Activated CD4-positive, alpha-beta T cell treated with anti-CD3 and anti-CD28 coated beads, Interleukin-2, amount 10 ng/mL, durations not matched to agents 7 days and 5 days (primary cell): ENCODE measurements at places on chromosomes 1 and 21. TPM values are rescaled to one million over a fixed set of nuclear protein-coding genes. Genes with fewer than 3 reads are reported as not detected.

PLD5 gene
- not detected for total RNA-seq

TRIM67 gene
- total RNA-seq: not detected

NTMT2 gene
- total RNA-seq: not detected

ATAD3B gene
- 34.6 TPM for total RNA-seq

TMEM52 gene
- total RNA-seq: not detected

ANGPTL3 gene
- not detected for total RNA-seq

PGLYRP3 gene
- total RNA-seq: not detected

CR1 gene
- 0.25 TPM for total RNA-seq

DNA sequence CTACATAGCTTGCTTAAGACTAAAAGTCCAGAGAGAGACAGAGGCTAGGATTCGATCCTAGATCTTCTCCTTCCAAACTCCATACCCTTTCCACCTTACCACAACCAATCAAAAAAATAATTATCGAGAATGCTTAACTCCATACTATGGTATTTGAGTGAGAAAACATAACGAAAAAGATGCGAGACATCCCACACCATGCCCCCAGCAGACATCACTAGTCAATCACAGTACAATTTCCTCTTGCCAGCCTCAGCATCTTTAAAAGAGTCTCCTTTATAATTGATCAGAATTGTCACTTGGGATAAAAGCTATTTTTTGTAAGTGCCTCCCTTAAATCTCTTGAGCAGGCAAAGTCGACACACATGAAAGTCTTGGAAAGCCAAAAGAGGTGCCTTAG, 875 bp downstream of the NCF2 start:
- H3K27ac ChIP-seq: peak overlapping the region; percentile 93
- H3K4me3 ChIP-seq: peak overlapping the region; percentile 71
- DNase-seq: no peak
- peaks cover 11% of the 10 kb centered on the region for H3K36me3 ChIP-seq
- H3K4me1 ChIP-seq: peaks cover 52% of the 10 kb centered on the region
- H3K27me3 ChIP-seq: peaks cover 5% of the 10 kb centered on the region

DNA sequence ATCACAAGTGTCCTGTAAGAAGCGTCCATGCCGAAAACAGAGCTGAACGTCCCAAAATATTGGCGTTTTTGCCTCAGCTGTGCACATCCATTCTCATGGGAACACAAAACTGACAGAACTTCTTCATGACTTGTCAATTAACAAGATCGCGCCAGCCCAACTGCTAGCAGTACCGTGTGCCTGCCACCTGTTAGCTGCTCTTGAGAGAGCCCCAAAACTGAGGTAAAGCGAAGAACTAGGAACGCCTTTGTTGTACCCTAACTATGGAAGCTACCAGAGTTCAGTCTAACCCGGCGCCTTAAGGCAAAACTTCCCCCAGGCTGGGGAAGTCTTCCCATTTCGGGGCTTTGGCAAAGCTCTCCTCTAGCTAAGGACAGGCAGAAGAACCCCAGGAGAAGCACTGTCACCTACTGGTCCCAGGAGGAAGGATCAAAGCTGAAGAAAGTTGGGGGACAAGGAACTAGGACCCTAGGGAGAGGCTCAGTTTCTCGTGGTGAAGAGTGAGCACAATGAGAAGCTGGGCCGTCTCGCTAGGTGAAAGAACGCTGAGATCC, 719 bp downstream of the EYA3 start:
- H3K36me3 ChIP-seq: peaks cover 3% of the 10 kb centered on the region
- H3K27ac ChIP-seq: peak overlapping the region; percentile 96
- peak; percentile 50 for DNase-seq

GRCh38 chr1:109388884-109389637, 8.7 kb downstream of the SORT1 start:
- no peak overlapping the region for H3K4me3 ChIP-seq
- DNase-seq: no peak
- peaks cover 14% of the 10 kb centered on the region for H3K4me1 ChIP-seq
- H3K36me3 ChIP-seq: no peaks in the 10 kb centered on the region

GRCh38 chr1:64135462-64136223, 67.8 kb upstream of the UBE2U start:
- H3K27ac ChIP-seq: no peak overlapping the region
- no peaks in the 10 kb centered on the region for H3K36me3 ChIP-seq
- no peak for DNase-seq
- H3K4me3 ChIP-seq: no peak overlapping the region

DNA sequence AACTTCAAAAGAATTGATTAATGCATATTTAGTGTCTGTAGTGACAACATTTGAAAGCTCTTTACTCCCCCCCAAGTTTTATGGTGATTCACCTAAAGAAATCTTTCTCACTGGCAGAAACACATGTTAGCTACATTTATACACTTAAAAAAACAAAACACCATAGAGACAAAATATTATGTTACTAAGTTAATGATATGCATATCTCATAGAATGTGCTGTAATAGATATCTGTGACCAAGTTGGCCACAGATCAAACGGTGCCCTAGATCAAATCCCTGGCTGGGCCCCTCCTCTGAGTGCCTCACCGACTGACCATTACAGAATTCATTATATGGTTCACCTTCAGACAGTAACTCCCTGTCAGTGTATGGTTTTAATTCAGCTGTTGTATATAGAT, 322.1 kb upstream of the LYPLAL1 start:
- no peaks in the 10 kb centered on the region for H3K36me3 ChIP-seq
- no peak overlapping the region for H3K27ac ChIP-seq
- no peaks in the 10 kb centered on the region for H3K27me3 ChIP-seq
- no peaks in the 10 kb centered on the region for H3K4me1 ChIP-seq
- no peak overlapping the region for H3K4me3 ChIP-seq

- no peak overlapping the region for H3K27ac ChIP-seq
- H3K4me3 ChIP-seq: no peak overlapping the region
- no peaks in the 10 kb centered on the region for H3K4me1 ChIP-seq
- H3K27me3 ChIP-seq: peaks cover 8% of the 10 kb centered on the region
Measured at GRCh38 chr1:228198977-228199590, 8.8 kb upstream of the OBSCN start.

DNA sequence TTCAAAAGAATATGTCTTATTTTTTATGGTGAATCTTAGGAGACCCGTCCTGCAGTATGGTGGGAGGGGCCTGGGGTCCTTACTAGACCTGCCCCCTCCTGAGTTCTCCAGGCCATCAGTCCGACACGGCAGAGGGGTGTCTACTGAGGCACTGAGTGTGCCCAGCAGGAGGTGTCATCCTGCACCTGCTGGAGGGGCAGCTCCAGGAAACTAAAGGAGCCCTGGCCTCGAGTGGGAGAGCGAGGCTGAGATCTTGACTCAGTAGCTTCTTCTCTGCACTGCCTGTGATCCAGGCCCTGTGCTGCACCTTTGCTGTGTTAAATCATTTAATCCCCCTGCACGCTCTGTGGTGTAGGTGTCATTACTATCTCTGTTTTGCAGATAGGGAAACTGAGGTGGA, 587.7 kb downstream of the PTPRU start:
- DNase-seq: no peak
- H3K27ac ChIP-seq: no peak overlapping the region
- peaks cover 7% of the 10 kb centered on the region for H3K27me3 ChIP-seq
- H3K4me3 ChIP-seq: no peak overlapping the region
- no peaks in the 10 kb centered on the region for H3K4me1 ChIP-seq
- H3K36me3 ChIP-seq: no peaks in the 10 kb centered on the region

DNA sequence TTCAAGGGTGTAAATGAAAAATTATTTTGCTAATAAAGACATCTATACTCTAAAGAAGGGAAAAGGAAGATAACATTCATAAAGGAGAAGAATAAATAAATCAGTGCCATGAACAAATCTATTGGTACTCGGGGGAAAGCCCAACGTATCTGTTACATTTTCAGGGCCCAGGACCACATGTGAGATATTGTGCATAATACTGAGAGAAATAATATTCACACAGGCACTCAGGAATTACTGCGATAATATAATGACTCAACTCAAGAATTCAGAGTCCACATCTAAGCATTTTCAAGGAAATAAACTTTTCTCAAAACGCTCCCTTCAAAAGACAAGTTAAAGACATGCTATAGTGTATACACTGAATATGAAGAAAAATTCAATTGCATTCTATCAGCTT, 108.8 kb downstream of the SMYD2 start:
- H3K36me3 ChIP-seq: no peaks in the 10 kb centered on the region
- no peaks in the 10 kb centered on the region for H3K27me3 ChIP-seq
- H3K4me1 ChIP-seq: peaks cover 4% of the 10 kb centered on the region
- no peak overlapping the region for H3K27ac ChIP-seq
- H3K4me3 ChIP-seq: no peak overlapping the region
- DNase-seq: no peak

- H3K4me1 ChIP-seq: peaks cover 16% of the 10 kb centered on the region
- peaks cover 2% of the 10 kb centered on the region for H3K36me3 ChIP-seq
- no peak overlapping the region for H3K27ac ChIP-seq
Measured at GRCh38 chr21:44761011-44761729, 40.5 kb downstream of the UBE2G2 start.

- no peaks in the 10 kb centered on the region for H3K27me3 ChIP-seq
- H3K4me1 ChIP-seq: peaks cover 77% of the 10 kb centered on the region
- H3K27ac ChIP-seq: peak overlapping the region; percentile 87
- H3K36me3 ChIP-seq: peaks cover 6% of the 10 kb centered on the region
- peak overlapping the region; percentile 46 for H3K4me3 ChIP-seq
- DNase-seq: peak; percentile 64
Measured at GRCh38 chr1:234980645-234981396, 147.8 kb downstream of the TOMM20 start.

GRCh38 chr1:19066248-19066873, 109.9 kb upstream of the IFFO2 start:
- no peak overlapping the region for H3K27ac ChIP-seq
- no peak for DNase-seq
- H3K36me3 ChIP-seq: peaks cover 11% of the 10 kb centered on the region
- no peaks in the 10 kb centered on the region for H3K27me3 ChIP-seq

- H3K27me3 ChIP-seq: peaks cover 16% of the 10 kb centered on the region
- H3K36me3 ChIP-seq: no peaks in the 10 kb centered on the region
- H3K4me1 ChIP-seq: peaks cover under 1% of the 10 kb centered on the region
- no peak for DNase-seq
- no peak overlapping the region for H3K4me3 ChIP-seq
Measured at GRCh38 chr21:34684174-34684876, 15.5 kb downstream of the CLIC6 start.

DNA sequence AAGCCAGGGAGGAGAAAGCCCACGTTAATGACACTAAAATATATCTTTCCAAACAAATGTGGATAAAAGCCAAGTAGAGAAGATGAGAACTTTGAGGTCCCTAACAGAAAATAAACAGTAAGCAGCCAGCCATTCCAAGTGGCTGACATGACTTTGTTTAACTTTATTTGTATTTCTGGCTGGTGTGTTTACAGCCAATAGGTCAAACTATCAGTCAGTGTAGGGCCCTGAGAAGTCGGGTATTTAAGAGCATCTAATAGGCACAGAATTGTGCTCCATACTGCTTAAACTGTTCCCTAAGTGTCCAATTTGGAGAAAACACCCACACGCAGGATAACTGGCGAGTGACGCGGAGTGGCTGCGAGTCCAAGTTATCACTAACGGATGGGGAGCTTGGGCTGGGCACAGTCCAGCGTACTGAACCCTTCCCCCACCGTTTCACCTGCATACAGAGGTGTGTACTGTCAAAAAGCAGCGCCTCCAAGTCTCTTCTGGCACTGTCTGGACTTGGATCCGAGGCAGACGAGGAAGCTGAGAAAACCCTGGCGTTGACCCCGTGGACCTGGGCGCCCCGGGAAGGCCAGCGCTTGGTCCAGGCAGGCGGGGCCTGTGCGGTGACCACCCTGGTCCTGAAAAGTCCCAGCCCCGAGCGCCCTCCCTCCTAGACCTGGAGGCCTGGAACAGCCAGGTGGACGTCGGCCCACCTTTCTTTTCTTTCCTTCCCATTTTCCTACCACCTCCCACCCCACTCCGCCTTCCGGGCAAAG, 662 bp upstream of the LGALS8 start:
- H3K4me1 ChIP-seq: peaks cover 35% of the 10 kb centered on the region
- peaks cover 28% of the 10 kb centered on the region for H3K36me3 ChIP-seq
- no peak for DNase-seq
- peak overlapping the region; percentile 98 for H3K27ac ChIP-seq
- peaks cover 6% of the 10 kb centered on the region for H3K27me3 ChIP-seq
- H3K4me3 ChIP-seq: peak overlapping the region; percentile 95

- H3K27ac ChIP-seq: no peak overlapping the region
- no peaks in the 10 kb centered on the region for H3K36me3 ChIP-seq
- H3K27me3 ChIP-seq: peaks cover 44% of the 10 kb centered on the region
- no peak for DNase-seq
- peaks cover 15% of the 10 kb centered on the region for H3K4me1 ChIP-seq
Measured at GRCh38 chr1:116664366-116664977, 3.1 kb downstream of the IGSF3 start.

DNA sequence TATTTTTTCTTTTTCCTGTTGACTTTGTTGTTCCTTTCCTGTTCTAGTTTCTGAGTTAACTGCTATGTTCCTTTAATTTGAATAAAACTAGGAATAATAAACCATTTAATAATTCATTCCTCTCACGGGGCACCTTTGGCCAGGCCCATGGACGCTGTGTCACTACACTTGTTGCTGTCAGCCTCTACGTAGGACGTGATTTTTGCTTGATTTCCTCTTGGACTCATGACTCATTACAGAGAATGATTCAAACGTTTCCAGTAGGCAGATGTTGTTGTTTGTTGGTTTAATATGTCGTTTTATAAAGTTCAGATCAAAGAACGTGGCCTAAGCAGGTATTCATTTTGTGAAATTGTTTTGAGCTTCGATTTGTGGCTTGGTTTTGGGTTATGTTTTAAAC, 9.1 kb upstream of the SLC19A1 start:
- H3K27ac ChIP-seq: peak overlapping the region; percentile 96
- H3K36me3 ChIP-seq: no peaks in the 10 kb centered on the region
- DNase-seq: peak; percentile 41
- H3K4me1 ChIP-seq: peaks cover 39% of the 10 kb centered on the region
- H3K27me3 ChIP-seq: no peaks in the 10 kb centered on the region

DNA sequence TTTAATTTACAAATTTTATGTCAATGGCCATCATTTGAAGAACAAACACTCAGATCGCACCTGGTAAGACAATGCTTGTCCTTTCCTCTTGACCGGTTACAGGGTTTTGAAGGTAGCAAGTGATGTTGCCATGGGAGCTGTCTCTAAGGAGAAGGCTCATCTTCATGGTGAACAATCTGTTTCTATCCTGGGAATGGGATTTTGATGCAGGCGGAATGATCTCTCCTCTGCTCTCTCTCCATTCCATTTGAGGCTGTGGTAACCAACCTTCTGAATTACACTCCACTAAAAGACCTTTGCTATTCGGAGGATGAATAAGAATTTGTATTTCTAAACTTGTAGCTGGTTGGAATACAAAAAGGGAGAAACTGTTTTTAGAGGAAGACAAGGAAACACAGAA, 57.9 kb upstream of the SLC5A9 start:
- peaks cover 10% of the 10 kb centered on the region for H3K27me3 ChIP-seq
- H3K4me1 ChIP-seq: no peaks in the 10 kb centered on the region
- no peaks in the 10 kb centered on the region for H3K36me3 ChIP-seq
- DNase-seq: no peak
